ENCODE measurements at places on chromosomes 3 and 15. TPM values are rescaled to one million over a fixed set of nuclear protein-coding genes. Genes with fewer than 3 reads are reported as not detected.

Gene CEMIP
- total RNA-seq: 2.1 TPM

DNA sequence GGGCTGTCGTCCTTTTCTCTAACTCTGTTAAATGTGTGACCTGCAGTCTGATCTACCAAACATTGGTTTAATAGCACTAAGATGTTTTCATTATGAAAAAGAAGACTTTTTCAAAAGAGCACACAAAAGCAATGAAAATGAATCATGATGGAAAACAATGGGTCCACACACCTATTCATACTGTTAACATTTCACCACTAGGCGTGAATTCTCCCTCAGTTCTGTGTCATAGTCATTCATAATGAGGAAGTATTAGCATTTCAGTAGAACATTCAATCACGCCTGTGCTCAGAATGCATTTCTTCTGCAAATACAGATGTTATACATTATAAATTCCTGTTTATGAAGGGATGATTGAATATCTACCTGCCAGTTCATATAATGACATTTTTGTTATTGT is 35.9 kb downstream of the EIF4E3 start:
- DNase-seq: no peak

Gene C2CD4B
- not detected for total RNA-seq

DNA sequence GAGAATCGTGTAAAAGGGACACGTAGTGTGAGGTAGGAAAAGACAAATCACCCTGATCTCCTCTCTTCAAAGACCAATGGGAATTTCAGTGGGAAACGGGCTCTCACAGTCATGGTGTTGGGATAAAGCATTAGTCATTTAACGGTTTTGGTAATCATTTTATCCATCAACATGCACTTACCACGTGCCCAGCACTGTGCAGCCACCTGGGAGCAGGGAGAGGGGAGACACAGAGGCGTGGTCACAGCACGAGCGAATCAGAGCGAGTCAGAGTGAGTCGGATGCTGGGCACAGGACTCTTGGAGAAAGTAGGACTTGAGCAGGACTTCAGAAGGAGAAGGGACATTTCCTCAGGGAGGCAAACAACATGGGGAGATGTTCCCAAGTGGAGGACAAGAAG is 130.8 kb downstream of the MINAR1 start:
- DNase-seq: peak; percentile 7

Gene GPR149
- not detected for total RNA-seq

GRCh38 chr15:39061952-39062464 is 497.4 kb upstream of the RASGRP1 start:
- no peak for DNase-seq

DNA sequence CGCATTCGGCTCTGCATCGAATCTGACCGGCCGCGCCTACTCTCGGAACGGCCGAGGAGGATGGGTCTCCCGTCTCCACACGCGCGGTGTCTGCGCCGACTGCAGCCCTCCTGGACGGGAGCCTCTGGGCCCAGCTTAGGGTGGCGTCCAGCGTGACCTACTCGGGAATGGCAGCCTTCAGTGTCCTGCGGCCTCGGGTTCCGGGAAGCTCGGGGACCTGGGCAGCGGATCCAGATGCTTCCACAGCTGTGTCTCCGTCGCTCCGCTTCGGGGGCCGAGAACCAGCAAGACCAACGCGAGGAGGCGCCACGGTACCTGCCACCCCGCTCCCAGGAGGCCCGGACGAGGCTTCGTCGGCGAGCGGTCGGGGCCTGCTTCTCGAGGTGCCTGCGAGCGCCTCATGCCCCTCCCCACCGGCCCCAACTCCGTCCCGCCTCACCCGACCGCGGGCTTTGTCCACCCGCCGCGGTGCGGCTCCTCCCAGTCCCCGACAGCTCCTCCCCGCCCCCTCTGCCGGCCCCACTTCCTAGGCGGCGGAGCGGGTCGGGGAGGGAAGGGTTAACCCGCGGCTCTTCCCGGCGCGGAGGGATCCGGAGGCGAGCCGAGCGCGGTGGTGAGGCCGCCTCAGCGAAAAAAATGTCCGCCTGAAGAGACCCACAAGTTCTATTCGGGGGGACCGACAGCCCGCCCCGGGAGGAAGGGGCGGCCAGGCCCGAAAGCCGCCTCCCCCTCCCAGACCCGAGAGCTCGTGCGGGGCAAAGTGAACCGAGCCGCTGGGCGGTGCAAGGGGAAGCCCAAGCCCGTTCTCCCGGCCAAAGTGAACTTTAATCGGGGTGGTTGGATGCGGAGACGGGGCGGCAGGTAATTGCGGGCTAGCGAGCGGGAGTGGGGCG is at the start of gene TCF12:
Gene TCF12 (plus strand): TSS at position 599 of the 893 bp plus-strand sequence. CDS start 1,270 bp downstream, outside the sequence.
- DNase-seq: peak; percentile 80
